ENCODE measurements at places on chromosomes 11 and 22. TPM values are rescaled to one million over a fixed set of nuclear protein-coding genes. Genes with fewer than 3 reads are reported as not detected.
A peak's percentile ranks its signal among the peaks of the same experiment; 100 is the strongest.

DNA sequence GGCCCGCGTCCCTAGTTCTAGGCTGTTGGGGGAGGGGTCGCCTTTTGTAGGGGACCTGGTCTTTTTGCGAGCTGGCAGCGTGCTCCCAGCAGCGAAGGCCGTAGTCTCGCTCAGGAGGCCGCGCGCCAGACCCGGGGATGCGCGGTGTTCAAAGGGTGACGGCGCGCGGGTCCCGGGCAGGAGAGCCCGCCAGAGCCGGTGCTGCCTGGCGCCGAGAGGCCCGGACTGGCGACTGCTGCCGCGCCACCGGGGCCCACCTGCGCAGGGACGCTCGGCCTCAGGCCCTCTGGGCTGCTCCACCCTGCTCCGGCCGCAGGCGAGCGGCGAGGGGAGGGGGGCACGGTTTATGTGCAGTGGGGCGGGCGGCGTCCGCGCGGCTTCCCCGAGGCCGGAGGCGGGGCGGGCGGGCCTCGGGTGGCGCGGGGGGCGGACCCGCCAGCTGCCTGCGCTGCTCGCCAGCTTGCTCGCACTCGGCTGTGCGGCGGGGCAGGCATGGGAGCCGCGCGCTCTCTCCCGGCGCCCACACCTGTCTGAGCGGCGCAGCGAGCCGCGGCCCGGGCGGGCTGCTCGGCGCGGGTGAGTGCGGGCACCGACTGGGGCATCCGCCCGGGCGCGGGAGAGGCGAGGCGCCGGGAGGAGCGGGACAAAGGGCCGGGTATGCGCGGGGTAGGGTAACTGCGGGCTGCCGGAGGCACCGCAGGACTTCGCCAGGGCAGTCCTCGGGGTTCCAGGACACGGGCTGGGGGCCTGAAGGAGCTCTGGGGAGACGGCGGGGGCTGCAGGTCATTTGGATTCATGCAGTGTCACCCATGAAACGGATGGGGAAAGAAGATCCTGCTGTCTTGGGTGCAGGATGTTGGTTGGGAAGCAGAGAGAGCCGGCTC, at the start of gene PRSS23:
Gene PRSS23, plus strand, starts transcription at position 467 of the 884 bp plus-strand sequence. CDS start 7,102 bp downstream, outside the sequence.
- no peak for DNase-seq

OR10G8 gene
- total RNA-seq, result under 0.01 TPM

- no peak for DNase-seq
Observed at GRCh38 chr22:43006016-43006505, 8.9 kb downstream of the PACSIN2 start.

DNA sequence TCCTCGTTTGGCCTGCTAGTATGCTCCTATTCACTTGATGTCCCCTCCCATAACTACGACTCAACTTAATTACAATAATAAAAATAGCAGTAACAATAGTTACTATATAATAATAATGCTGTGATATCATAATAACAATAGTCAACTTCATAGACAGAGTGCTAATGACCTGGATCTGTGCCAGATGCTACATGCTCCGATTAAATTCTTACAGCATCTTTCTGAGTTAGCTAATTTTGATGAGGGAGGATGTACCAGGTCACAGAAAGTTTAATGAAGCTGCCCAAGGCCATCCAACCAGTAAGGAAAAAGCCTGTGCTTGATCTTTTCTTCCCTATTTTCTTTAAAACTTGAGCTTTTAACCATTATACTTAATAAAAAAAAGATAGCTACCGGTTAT, 413.4 kb upstream of the LRRC4C start:
- DNase-seq, result no peak

IGSF9B gene
- 0.81 TPM for total RNA-seq

GRCh38 chr11:104001561-104002056, 34.8 kb upstream of the DDI1 start:
- no peak for DNase-seq

DNA sequence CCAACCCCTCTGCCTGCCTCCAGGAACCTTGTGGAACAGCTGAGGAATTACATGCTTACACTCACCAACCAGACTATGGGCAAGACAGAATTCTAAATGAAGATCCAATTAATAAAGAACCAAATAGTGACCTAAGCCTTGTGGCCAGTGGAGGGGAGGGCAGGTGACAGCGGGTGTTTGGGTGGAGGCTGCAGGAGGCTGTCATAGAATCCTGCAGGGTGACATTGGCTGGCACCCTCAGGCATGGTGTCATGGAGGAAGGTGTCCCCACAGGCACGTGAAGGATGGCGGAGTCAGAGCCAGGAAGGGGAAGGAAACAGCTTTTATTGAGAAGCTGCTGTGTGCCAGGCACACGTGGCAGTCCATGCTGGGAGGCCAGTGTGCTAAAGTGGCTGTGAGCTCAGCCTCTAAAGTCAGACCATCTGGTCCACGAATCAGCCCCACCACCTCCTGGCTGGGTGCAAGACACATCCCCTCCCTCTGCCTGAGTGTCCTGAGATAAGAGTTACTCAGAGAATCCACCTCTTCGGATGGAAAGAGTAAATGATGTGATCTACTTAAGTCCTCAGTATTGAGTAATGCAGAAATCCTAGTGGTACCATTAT, 8.7 kb downstream of the MYO18B start:
- no peak for DNase-seq

GRCh38 chr11:93541884-93542810, 1.0 kb downstream of the SMCO4 start:
- DNase-seq, result no peak

DNA sequence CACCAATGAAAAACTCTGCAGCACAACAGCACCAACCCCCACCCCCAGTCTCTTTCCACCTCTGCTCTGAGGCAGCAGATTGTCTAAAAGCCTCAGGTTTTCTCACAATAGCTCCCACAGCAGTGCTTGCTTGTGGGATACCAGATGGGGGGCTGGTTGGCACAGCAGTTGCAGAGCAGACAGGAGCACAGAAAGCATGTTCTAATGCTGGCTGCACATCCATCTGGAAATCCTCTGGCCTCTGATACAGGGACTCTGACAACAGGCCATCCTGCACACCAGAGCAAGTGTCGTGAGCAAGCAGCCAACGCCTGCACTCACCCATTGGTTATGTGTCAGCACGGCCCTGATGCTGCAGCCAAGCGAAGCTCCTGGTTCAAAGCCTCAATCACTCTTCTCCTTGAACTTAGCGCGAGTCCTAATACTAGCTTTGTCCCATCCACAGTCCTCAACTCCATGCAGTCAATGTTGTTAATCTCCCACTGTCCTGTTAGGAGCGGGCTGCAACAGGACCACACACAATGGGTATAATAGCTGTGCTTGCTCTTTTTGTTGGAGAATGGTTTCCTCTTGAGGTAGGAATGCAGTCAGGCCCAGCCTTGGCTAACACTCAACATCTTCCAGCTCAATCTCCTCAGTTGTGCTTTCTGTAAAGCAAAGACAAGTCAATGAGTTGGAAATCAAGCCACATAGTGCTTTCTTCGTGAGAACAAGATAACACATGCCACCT, 30.3 kb downstream of the VSTM5 start:
- DNase-seq, result no peak

DNA sequence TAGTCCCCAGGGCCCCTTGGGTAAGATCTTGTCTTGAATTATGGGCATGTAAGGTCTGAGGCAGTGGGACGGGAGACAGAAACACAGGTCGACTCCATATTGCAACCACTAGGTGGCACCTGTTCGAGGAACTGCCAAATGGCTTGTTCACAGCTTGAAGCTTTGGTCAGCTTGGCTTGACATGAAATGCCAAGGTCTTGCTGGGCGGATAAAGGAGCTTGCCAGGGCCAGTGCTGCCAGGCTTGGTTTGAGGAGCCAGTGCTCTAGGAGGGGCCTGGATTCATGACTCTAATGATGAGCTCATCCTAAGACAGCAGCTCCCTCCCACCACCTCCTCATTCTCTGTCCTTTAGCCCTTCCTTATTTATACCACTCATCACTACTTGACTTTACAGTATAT, 11.9 kb upstream of the NRIP3 start:
- DNase-seq, result peak; percentile 59

- no peak for DNase-seq
Observed at GRCh38 chr22:45696227-45696626, 24.6 kb downstream of the ATXN10 start.

DNA sequence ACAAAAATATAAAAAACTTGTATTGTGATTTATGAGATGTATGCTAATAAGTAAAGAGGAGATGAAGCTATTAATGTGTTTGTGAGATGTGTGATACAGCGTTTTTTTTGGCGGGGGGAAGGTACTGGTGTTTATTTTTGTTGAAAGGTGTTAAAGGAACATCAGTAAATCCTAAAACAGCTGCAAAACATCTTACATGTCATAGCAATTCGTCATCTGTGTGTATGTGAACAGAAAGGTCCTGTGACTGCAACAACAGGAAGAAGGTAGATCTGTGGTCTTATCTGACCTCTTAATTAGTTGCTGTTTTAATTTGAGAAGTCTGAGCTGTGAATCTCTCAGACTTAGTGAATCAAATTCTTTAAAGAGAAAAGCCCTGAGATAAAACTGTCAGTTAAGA, 1041.1 kb downstream of the JRKL start:
- no peak for DNase-seq

- no peak for DNase-seq
Observed at GRCh38 chr11:30801357-30801756, 215.2 kb upstream of the MPPED2 start.

NTM gene
- total RNA-seq, result not detected

- DNase-seq, result no peak
Observed at GRCh38 chr22:30881361-30882183, 87.0 kb downstream of the MORC2 start.

DNA sequence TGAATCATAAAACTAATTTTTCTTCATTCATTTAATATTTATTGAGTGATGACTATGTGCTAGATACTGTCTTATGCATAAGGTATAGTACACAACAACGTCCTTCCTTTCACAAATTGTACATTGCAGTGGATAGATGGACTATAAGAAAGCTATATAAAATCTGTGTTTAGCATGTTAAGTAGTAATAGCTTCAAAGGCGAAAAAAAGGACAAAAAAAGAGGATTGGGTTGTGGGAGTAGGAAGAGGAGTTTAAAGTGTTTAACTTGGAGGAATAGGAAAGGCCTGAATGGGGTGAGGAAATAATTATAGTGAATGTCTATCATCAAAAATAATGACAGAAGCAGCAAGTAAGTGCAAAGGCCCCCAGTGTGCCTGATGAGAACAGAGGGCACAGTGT, 565.4 kb upstream of the LUZP2 start:
- no peak for DNase-seq

GRCh38 chr11:66432597-66432996, 6.1 kb downstream of the MRPL11 start:
- peak; percentile 15 for DNase-seq

IGLL5 gene
- total RNA-seq, result 0.54 TPM

APOBEC3G gene
- 38.8 TPM for total RNA-seq

GRCh38 chr11:64007629-64008282, 21.5 kb downstream of the OTUB1 start:
- DNase-seq, result peak; percentile 43

DNA sequence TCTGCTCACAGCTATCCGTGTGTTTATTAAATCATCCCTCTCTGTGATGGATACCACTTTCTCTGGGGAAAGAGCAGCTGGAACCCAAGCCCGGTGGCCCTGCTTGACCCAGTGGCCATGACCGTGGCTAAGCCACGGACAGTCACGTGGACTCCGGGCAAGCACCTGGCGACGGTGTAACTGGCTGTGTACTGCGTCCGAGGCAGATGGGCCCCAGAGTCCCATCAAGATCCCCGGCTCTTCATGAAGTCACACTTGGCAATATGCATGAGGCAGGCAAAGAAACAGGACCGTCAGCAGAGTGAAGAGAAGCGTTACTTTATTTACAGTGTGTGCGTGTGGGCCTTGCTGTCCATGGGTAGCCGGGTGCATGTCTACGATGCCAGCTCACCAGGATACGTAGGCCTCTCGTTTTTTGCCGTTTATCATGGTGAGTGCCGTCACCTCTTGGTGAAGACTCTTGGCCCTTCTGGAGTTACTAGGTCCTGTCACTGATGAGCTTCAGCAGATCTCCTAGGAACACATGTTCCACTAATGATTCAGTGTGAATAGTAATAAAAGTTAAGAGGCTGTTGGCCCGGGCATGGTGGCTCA, 366.3 kb downstream of the TBC1D22A start:
- DNase-seq, result no peak

DNA sequence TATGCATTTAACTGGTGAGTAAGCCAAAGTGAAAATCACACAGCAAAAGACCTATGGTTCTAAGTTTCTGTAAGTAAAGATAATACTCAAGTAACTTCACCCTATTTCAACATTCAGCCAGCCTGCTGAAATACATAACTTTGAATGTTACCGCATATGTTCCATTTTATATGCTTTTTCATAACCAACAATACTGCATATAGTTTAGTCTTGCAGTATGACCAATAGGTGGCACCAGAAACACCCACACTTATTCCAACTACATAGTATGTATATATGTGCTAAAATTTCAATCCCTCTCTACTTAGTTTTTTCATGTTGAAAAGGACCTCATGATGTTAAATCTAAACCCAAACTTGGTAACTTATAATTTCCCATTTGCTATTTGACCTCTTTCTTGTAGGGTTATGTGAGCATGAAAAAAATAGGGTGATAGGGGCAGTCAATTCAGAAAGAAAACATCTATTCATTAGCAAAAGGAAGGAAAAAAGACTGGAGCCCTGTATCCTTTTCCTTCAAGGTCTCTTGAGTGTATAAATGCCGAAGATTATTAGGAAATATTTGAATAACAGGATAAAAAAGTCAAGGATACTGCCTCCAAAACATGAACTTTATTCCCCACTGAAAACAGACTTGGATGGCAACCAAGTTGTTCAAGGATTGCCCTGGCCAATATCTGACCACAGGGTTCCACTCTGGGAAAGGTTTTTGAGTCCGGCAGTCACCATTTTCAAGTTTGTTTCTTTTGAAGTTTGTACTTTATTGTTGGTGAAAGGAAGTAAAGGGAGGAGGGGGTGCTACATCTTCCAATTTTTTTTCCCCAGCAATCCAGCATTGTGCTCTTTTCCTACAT, 23.8 kb upstream of the FZD4 start:
- peak; percentile 60 for DNase-seq

DNA sequence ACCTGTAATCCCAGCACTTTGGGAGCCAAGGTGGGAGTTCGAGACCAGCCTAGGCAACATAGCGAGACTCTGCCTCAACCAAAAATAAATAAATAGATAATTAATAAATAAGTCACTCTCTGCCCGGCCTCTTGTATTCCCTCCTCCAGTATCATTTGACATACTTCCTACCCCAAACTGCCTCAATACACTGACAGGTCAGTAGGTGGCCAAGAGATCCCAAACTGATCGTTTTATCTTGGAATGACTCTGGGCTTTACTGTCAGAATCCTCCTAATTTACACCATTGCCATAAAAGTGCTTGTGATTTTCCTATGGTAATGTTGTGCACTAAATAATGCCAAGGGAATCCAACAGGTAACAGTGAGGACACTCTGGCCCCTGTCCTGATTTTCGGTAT, 94.2 kb downstream of the PDHX start:
- DNase-seq, result no peak

DNA sequence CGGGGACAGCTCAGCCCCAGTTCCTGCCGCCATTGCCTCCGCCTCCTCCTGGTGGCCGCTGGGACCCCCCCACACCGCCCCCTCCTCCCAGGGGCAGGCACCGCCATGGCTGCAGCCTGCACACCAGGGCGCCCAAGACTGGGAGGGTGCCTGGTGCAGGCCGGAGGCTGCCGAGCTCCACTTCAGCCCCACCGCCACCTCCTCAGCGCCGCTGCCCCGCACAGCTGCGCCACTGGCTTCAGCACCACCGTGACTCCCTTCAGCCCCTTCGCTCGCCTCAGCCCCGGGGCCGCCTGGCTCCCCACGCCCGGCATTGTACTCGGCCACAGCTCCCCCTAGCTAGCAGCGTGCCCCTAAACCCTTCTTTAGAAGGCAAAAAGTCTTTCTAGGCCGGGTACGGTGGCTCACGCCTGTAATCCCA, 131.1 kb downstream of the CRYBB2 start:
- DNase-seq, result no peak

- DNase-seq, result no peak
Observed at GRCh38 chr22:45531441-45532234, 29.0 kb downstream of the FBLN1 start.
